ENCODE measurements at places on chromosomes 11 and 22. TPM values are rescaled to one million over a fixed set of nuclear protein-coding genes. Genes with fewer than 3 reads are reported as not detected.

The CNIH2 gene
- 2.0 TPM for total RNA-seq

The PTPRCAP gene
- total RNA-seq, result 266 TPM

The RFPL2 gene
- total RNA-seq, result not detected

The OR56B4 gene
- total RNA-seq, result not detected

The ASCL3 gene
- total RNA-seq, result not detected

The KRTAP5-11 gene
- not detected for total RNA-seq

The OR6M1 gene
- total RNA-seq, result not detected

The NAALADL1 gene
- total RNA-seq, result 24.3 TPM

The FGF3 gene
- total RNA-seq, result not detected

The MS4A2 gene
- total RNA-seq, result not detected

The COPB1 gene
- 80.2 TPM for total RNA-seq

The MICAL3 gene
- total RNA-seq, result 253 TPM

The APOL5 gene
- not detected for total RNA-seq

The EXT2 gene
- total RNA-seq, result 27.7 TPM

The LINC01488 gene
- not detected for total RNA-seq

The ANKRD49 gene
- 52.0 TPM for total RNA-seq

The OVCH2 gene
- not detected for total RNA-seq

The APOA5 gene
- total RNA-seq, result not detected

The CALCB gene
- 1.8 TPM for total RNA-seq

The MACROD1 gene
- 6.8 TPM for total RNA-seq

The KLHDC7B gene
- total RNA-seq, result 6.2 TPM

The ATP5MG gene
- total RNA-seq, result 118 TPM
